NCI-H1048 (cell line): ENCODE measurements at places on chromosomes 11 and 22.

DNA sequence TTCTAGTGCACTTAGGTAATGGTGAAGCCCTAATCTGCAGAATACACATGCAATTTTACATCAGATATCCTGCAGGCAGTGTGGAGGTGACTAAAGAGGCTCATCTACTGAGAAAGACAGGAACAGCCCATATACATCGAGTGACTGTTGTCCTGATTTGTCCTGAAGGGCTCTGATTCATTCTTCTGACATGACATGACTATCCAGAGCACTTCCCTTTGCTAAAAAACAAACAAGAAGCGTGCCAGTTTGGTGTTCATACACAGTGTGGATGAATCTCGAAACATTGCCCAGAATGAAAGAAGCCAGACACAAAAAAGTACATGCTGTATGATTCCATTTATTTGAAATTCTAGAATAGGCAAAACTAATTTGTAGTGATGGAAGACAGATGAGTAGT, 48.0 kb upstream of the AMPD3 start:
- DNase-seq: no peak

GRCh38 chr22:42699281-42699975, 21.2 kb downstream of the A4GALT start:
- DNase-seq: no peak

GRCh38 chr22:28977060-28977459, 84.6 kb downstream of the C22orf31 start:
- no peak for DNase-seq

- no peak for DNase-seq
Measured at GRCh38 chr22:47022075-47022473, 259.6 kb downstream of the TBC1D22A start.

DNA sequence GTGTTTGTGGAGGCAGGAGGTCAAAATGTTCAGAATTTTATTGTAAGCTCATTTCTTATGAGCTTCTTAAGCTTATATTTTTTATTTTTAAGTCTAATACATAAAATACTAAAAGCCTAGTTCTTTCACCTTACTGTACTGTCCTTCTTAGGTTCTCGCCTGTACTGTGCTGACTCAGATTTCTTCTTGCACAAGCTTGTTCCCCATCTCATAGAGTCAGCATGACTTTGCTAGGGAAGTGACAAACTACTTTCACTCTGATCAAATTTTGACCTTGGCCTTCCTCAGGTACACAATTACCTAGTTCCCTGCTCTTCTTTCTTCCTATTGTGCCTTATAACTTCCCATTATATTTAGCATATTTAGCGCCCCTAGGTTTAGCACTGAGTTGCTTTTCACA, 81.5 kb downstream of the STK33 start:
- no peak for DNase-seq

DNA sequence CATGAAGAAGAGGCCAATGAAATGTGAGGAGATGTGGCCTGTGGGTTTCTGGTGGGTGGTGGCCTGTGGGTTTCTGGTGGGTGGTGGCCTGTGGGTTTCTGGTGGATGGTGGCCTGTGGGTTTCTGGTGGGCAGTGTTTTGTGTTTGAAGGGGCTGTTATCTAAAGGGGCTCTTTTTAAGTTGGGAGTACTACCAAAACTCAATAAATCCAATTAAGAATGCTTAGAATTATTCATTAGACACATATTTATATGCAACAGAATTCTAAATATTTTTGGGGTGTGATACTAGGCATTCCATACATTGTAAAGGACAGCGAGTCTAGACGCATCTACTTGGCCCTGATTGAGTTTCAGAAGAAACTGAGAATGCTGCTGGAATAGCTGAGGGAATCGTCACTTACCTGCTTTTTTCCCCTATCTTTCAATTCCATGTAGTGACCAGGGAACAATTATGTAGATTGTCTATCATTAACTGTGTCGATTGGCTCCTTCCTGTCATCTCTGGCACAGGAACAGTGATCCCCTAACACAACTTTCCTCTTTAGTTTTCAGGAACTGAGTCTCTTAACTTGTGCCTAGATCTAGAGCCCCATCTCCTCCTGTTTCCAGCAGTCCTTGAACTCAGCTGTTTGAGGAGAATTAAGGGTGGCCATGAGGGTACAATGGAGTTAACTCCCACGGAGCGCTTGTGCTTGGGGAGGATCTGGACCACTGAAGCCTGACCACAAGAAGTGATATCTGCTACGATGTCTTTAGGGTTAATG, 37.3 kb upstream of the TOP3B start:
- DNase-seq: no peak

DNA sequence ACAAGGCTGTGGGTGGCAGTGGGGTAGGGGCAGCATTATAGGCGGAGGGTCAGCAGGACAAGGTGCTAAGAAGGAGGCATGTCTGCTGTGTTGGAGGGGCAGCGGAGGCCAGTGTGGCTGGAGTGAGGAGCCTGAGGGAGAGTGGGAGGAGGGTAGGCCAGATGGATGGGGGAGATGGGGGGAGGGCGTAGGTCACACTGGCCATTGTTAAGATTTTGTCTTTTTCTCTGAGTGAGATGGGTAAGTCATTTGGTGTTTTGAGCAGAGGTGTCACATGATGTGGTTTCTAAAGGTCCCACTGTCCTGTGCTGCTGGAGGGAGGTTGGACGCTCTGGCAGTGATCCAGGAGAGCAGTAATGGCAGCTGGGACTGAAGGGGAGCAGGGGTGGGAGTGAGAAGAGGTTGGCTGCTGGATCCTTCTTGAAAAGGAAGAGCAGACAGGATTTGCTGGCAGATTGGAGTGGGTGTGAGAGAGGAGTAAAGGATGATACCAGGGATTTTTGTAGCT, 9.8 kb downstream of the PPP6R3 start:
- no peak for DNase-seq

DNA sequence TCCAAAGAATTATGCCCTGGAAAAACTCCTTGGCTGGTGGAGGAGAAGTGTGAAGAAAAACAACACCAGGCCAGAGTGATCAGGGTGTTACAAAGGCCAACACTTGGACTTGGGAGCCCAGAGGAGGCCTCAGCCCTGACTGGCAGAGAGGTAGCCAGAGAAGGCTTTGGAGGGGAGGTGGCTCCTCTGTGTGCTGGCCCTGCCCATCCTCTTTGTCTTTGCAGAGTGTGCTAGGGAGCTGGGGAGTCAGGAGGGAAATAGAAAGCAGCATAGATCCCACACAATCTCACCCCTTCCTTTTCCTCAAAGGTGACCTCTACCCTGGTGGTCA, 12.0 kb upstream of the P2RY6 start:
- no peak for DNase-seq

DNA sequence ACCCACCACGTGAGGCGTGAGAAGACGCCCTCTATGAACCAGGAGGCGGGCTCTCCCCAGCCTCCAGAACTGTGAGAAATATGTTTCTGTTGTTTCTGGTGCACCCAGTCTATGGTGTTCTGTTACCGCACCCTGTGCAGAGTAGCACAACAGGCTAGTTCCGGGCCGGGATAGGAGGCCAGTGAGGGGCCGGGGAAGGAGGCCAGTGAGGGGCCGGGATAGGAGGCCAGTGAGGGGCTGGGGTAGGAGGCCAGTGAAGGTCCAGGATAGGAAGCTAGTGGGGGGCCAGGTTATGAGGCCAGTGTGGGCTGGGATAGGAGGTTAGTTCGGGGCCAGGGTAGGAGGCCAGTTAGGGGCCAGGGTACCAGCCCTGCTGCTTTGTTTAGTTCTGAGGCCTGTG, 204.6 kb downstream of the BARX2 start:
- no peak for DNase-seq

GRCh38 chr11:86251345-86251744, 6.8 kb downstream of the EED start:
- no peak for DNase-seq

DNA sequence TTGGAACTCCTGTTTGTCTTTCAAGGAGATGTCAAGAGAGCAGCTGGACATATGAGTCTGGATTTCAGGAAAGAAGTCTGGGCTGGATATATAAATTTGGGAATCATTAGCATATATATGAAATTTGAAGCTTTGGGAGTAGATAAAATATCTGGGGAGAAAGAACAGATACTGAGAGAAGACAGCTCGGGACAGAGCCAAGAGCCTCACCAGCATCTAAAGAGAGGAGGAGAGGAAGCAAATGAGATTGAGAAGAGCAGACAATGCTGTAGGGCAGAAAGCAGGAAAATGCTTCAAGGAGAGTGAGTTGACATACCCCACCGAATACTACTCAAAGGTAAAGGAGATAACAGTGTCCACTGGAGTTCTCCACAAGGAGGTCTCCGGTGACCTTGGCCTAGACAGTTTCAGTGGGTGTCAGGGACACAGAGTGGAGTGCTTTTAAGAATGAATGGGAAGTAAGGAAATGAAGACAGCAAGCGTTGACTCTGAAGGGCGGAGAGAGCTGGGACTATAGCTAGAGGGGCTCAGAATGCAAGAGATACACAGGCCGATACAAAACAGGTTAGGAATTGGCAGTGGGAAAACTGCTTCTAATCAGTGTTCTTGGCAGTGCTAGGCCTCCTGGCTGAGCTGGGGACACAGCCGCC, 862 bp downstream of the APBB1 start:
- DNase-seq: no peak

GRCh38 chr11:130124096-130124495, 35.5 kb upstream of the ST14 start:
- no peak for DNase-seq

GRCh38 chr11:34460278-34460677, 21.5 kb downstream of the CAT start:
- DNase-seq: no peak

- DNase-seq: no peak
Measured at GRCh38 chr11:120122924-120123683, 14.8 kb downstream of the TRIM29 start.

GRCh38 chr22:30968015-30968923, at the start of gene MORC2:
TSS of gene MORC2 (minus strand) at chr22:30968774. CDS start at chr22:30967889, 885 bp downstream.
- DNase-seq: no peak

- DNase-seq: no peak
Measured at GRCh38 chr11:92269841-92270240, 45.2 kb downstream of the FAT3 start.

- no peak for DNase-seq
Measured at GRCh38 chr11:127110542-127110941, 110.0 kb upstream of the KIRREL3 start.

DNA sequence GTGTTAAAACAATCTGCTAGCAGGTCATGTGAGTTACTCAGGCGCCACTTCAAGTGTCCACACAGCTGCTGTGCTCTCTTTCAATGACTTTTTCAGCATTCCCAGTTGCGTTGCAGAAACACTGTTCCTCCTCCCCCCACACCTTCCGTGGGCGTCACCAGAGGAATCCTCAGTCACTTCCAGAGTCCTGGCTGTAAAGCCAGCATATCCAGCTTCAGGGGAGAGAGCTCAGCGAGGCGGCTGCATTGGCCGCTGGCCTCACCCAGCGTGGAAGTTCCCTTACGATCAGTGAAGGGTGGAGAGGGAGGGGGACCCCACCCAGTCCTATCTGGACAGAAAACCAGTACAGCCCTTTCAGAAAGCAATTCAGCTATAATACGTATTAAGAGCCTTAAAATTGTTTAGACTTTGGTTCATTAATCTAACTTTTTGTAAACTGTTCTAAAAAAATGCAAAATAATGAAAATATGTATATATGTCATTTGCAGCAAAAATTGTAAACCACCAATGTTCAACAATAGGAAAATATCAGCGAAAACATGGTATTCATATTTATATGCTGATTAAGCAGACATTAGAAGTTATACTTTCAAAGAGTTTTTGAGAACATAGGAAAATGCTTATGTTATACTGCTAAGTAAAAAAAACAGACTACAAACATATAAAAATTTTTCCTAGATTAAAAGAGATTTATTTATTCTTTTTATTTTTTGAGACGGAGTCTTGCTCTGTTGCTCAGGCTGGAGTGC, 2.8 kb upstream of the ANO9 start:
- DNase-seq: no peak

DNA sequence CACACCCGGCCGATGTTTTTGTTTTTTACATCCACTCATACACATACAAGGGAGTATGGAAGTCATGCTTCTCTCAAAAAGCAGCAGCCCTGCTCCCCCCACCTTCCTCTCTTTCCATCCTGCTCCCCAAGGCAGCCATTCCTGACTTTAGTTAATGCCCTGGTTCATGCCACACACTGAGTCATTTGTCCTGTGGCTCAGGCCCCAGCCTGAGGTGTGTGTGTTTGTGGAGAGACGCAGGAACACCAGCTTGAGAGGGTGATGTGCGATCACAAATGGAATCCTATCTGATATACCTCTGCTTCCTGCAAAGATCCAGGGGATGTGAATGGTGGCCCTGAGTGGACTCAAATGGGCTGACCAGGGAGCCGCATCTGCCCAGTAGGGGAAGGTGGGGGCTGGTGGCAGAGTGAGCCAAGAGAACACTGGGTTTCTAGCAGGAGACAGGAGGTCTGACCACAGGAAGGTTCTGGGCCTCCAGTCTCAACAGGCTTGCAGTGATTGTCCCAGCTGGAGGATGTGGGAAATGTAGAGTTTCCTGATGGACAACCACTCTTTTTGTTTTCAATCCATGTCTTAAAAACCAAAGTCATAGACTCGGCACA, 86.7 kb downstream of the OSBP2 start:
- DNase-seq: no peak

GRCh38 chr11:127042445-127042844, 41.9 kb upstream of the KIRREL3 start:
- DNase-seq: no peak

DNA sequence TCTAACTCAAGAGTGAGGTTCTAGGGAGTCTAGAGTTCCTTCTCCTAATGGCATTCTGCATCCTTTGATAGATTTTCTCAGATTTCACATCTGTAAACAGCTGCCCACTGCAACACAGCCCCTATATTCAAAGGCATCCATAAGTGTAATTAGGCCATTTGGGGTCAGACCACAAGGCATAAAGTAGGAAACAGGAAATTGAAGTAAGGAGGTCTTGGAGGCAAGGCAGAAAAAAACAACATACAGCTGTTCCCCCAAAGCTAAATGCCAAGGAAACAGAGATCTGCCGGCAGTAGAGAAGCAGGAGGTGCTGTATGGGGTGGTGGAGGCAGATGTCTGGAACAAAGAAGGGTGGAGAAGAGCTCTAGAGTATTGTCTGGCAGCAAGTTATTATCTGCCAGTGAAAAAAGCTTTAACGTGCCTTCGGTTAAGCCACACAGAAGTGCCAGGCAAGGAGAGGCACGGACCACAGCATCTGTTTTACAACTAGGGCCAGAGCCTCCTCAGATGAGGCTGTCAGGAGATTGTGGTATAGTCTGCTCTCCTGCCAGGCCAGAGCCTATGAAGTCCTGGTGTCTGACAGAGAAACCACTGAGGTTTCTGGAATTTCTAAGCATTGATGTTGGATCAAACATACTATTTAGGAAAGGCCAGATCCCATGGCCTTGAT, 100.2 kb upstream of the CHRM4 start:
- DNase-seq: no peak

- DNase-seq: no peak
Measured at GRCh38 chr11:88231894-88232482, 56.7 kb upstream of the RAB38 start.

GRCh38 chr22:49613511-49614270, 214.0 kb downstream of the BRD1 start:
- DNase-seq: no peak

DNA sequence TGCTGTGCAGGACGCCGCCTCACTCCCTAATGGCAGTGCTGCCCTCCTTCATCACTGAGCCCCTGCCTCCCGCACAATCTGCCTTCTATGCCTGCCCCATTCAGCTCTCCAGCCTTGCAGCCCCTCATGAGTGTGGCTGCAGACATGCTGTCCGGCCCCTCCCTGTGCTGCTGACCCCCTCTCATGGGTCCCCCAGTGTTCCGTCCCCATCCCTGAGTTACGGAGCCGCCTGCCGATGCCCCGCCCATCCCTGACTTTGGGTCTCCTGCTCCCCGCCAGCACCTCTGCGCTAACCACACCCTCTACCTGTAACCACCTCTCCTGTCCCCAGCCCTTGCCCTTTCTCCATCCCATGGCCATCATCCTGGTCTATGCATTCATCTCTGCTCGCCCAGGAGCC, 33.3 kb downstream of the CTTN start:
- DNase-seq: no peak
